ENCODE measurements at places on chromosomes 4 and X.

- DNase-seq: no peak
Measured at GRCh38 chrX:119885554-119886428, 9.9 kb upstream of the AKAP14 start.

DNA sequence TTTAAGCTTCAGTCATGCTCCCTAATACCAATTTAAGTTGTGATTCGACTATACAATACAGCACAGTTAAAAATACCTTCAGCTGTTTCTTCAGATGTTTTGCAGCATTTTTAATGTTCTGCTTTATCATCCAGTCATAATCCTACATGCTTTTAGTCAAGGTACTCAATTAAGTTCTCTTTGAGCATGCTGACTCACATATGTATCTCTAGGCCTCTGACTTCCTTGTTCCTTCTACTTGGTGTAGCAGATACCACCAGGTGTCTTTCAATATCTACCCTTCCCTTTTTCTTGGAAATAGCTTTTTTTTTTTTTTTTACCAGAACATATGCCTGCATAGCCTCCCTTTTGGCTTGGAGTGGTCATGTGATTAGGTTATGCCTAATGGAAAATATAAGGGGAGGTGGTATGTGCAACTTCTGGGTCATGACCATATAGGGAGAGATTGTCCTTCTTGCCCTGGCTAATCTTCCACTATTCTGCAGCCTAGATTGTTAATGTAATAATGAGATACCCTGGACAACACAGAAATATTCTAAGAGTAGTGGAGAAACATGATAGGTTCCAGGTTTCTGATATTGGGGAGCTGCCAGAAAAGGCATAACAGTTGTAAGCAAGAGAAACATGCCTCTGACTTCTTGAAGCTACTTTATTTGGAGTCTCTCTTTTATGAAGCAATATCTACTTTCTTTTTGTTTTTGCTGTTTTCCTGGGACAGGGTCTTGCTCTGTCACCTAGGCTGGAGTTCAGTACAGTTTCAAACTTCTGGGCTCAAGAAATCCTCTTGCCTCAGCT is 737.2 kb upstream of the SLIT2 start:
- DNase-seq: no peak

GRCh38 chr4:145618932-145619638 is at the start of gene MMAA:
MMAA (plus strand) TSS chr4:145619385; CDS start chr4:145639140, 19,755 bp downstream.
- peak; percentile 41 for DNase-seq

- DNase-seq: no peak
Measured at GRCh38 chr4:38069271-38069760, 109.1 kb downstream of the PTTG2 start.

DNA sequence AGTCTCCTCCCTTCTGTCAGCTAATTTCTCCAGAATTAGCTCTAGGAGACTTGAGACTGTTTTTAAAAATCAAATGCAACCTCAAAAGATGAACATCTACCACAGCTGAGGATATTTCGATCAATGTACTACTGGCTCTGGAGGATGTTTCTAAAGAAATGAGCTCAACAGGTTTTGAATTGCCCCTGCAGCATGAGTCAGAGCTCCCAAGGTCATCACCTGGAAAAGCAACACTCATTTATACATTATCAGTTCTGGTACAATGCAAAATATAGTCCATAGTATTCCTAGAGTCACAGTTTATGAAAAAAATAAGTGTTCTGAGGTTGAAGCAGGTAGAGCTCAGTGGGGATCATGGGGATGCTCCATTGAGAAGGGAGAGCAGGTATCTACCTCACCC is 50.8 kb upstream of the MCF2 start:
- DNase-seq: no peak

DNA sequence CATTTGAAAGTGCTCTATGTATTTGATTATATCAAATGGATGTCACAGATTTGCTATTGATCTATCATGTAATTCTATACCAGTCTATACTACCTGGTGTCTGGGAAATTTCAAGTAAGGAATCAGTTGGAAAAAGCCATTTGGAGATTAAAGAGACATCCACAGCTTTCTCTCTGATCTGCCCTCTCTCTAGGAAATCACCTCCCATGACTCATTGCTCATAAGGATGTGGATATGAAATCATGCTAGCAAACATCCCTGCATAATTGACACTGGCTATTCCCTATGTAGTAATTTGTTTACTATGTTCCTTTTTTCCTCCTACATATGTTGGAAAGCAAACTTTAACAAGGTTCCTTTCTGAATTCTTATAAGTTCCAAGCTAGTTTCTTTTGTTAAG is 94.3 kb downstream of the TEX13A start:
- DNase-seq: no peak

GRCh38 chrX:50671661-50672060 is 142.3 kb downstream of the SHROOM4 start:
- no peak for DNase-seq

DNA sequence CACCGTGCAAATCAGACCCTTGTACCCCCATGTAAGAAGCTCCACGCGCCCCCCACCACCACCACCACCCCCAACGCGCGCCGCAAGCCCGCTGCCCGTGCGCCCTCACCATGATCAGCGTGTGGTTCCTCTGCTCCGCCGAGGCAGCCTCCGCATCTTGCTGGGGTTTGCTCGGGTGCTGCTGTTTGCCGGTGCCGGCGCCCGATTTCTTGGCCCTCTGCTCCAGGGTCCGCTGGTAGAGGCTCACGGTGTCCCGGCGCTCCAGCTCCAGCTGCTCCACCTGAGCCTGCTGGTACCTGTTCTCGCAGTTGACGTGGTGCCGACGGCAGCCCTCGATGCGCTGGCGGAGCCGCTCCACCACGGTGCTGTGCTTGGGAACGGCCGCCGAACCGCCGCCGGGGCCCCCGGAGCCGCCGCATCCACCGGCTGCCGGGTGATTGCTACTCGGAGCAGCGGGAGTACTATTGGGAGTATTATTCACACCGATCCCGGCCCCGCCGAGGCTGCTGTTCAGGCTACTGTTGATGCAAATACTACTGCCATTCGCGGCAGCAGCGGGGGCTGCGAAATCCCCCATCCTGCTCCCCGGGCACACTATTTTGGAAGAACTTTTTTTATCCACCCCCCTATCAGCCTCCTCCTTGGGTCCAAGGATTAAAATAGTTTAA is 1.1 kb downstream of the MAML3 start:
- DNase-seq: no peak

DNA sequence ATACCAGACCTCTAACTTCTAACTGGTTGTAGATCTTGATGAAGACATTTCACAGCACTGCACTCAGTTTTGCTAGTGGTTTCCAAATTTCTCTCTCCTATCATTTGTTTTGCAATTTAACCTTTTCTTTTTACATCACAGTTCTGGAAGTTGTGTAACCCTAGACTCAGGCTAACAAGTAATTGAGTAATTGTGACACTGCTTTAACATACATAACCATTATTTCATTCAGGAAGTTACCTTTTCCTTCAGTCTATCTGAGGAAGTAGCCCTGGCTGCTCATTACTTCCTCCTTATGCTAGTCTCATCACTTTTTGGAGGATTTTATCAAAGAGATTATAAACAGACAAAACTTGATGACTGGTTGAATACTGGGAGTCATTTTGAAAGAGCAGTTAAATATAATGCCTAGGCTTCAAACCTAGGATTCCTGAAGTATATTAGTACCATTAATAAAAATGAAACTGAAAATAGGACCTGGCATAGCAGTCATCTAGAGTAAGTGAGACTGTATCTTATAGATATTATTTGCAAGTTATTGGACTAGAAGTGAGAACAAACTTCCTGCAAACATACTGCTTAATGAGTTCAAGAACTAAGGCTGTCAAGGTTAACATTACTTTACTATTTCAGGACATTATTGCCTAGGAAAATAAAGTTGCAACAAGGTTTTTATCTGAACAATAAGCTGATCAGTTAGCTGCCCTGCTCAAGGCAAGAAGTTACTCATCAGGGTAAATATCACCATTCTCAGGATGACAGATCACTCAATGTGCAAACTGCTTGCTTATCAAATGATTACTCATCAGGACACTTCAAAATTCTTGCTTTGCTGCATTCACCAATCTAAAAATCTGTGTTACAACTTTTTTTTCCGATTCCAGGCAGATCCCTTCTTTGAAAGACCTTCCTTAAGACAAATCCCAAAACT is 25.6 kb upstream of the TEX13C start:
- no peak for DNase-seq

- DNase-seq: no peak
Measured at GRCh38 chrX:123087326-123087725, 96.8 kb upstream of the GRIA3 start.

GRCh38 chr4:94507281-94507680 is 55.5 kb downstream of the PDLIM5 start:
- DNase-seq: no peak

DNA sequence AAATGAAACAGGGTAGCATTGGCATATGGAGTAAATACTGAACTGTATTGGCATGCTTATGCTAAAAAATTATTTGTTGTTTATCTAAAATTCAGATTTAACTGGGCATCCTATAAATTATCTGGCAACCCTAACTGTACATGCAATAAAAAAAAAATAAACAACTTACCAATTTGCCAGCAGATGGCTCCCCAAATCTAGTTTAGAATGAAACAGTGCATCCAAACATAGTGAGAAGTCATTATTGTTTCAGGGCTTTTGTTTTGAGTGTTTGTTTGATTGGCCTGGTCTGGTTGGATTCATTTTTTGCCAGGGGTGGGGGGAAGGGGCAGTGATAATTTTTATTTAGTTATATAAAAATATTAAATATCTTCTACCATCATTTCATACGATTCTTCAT is 12.8 kb upstream of the NSUN7 start:
- no peak for DNase-seq

- no peak for DNase-seq
Measured at GRCh38 chr4:1021386-1022050, 10.1 kb downstream of the FGFRL1 start.

- no peak for DNase-seq
Measured at GRCh38 chr4:113423631-113424030, 337.9 kb downstream of the CAMK2D start.

- no peak for DNase-seq
Measured at GRCh38 chr4:81257816-81258215, 42.8 kb upstream of the PRKG2 start.

DNA sequence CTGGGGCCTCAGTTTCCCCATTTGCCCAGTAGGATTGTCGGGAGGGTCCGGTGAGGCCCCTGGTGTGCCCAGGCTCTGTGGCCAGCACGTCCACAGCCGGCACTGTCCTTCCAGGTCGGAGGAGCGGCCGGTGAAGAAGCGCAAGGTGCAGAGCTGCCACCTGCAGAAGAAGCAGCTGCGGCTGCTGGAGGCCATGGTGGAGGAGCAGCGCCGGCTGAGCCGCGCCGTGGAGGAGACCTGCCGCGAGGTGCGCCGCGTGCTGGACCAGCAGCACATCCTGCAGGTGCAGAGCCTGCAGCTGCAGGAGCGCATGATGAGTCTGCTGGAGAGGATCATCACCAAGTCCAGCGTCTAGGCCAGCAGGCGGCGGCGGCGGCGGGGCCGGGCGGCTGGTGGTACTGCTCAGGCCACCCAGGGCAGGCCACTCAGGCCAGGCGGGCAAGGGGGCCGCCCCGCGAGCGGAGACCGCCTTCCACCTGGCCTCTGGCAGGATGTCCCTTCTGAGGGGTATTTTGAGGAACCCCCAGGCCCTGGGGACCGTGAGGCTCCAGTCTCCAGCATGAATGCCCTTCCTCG is 6.7 kb downstream of the MSANTD1 start:
- no peak for DNase-seq

DNA sequence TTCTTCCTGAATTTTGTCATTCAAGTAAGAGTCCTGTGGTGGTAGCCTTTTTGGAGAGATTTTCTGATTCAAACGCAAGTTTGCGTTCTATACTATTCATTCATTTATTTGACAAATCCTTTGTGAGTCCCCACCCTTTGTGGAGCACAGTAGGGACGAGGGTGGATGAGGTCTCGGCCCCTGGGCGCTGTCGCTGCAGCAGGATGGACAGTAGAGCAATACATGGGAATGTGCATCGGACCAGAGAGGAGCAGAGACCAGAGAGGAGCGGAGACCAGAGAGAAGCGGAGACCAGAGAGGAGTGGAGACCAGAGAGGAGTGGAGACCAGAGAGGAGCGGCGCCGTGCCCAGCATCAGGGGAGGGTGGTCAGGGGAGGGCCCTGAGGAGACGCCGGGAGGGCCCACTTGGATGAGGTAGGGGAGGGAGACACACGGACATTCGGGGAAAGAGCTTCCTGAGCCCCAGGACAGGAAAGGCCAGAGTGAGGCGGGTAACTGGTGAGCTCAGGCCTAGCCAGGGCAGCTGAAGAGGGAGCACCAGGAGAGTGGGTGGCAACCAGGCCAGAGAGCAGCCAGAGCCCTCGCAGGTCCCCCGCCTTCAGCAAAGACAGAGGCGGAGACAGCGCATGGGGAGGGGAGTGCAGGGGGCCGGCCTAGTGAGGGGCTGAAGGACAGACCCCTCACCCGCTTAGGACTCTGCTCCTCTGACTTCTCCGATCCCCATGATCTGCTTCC is 67.3 kb downstream of the NAT8L start:
- DNase-seq: no peak

GRCh38 chr4:183909801-183910200 is 4.7 kb downstream of the STOX2 start:
- DNase-seq: no peak

DNA sequence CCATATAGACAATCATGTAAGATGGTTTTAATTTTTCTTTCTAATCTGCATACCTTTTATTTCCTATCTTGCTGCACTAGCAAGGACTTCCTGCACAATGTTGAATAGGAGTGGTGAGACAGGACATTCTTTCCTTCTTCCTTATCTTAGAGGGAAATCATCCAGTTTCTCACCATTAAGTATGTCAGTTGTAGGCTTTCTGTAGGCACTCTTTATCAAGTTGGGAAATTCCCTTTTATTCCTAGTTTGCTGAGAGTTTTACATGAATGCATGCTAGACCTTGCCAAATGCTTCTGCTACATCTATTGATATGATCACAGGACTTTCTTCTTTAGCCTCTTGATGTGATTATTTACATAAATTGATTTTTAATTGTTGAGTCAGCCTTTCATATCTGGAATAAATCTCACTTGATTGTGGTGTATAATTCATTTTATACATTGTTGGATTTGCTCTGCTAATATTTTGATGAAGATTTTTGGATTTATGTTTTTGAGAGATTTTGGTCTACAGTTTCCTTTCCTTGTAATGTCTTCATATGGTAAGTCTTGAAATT is 23.8 kb downstream of the RNF175 start:
- no peak for DNase-seq

DNA sequence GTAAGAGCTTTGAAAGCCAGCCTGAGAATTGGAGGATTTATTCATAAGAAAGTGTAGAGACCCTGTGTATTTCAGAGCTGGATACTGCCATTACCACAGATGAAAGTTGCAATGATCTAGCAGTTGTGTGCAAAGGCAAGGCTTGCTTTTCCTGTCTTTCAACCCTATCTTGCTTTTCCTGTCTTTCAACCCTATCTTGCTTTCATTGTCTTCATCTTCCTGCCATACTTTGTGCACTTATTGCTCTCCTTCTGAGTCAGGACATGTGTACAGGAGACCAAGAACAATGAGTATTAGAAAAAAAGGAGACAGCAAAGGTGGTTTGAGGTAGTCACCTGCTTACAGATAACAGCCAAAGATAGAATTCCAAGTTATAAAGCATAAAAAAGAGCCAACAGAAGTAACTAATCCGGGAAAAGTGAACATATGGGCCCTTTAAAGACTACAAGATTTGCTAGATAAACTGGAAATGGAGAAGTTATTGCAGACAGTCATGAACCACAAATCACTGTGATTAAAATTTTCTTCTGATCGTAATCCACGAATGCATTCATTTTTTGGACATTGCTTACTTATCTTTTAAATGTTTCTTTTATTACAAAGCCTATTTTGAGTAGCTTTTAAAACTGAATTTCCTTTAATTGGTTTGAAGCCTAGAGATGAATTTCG is 17.2 kb downstream of the C1QTNF7 start:
- DNase-seq: no peak
